Right lung (tissue), 10 donors: ENCODE measurements at places on chromosomes 16 and 17.

GRCh38 chr16:28935924-28936783 is 4.4 kb downstream of the CD19 start:
- peak; percentile 42 for DNase-seq

- no peak for DNase-seq
These were observed 53.2 kb upstream of the ADCY9 start for GRCh38 chr16:4169415-4169814.

DNA sequence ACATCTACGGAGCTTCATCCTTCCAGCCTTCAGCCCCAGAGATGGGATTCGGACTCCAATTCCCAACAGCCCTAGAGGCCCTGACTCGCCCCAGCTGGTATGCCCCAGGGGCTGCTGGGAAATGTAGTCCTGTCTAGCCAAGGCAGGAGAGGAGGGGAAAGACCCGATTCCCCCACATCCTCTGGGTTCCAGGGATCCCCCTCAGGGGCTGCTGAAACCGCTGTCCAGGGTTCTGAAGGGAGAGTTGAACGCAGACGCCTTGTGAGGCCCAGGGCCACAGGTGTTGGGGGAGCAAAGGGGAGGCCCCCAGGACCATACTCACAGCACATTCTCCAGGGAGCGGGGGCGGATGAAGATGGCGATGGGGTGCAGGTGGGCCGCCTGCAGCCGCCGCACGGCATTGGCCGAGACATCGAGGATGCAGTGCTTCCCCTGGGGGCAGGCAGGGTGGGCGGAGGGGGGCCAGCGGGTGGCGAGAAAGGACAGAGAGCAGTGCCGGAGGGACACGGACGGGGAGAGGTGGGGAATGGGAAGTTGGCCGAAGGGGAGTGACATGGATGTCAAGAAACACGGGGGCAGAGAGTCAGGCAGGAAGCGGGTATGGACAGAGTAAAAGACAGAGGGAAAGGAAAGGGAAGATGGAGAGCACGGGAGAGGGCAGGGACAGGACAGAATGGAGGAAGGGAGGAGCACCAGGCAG is 12.6 kb upstream of the ASGR1 start:
- DNase-seq = no peak

DNA sequence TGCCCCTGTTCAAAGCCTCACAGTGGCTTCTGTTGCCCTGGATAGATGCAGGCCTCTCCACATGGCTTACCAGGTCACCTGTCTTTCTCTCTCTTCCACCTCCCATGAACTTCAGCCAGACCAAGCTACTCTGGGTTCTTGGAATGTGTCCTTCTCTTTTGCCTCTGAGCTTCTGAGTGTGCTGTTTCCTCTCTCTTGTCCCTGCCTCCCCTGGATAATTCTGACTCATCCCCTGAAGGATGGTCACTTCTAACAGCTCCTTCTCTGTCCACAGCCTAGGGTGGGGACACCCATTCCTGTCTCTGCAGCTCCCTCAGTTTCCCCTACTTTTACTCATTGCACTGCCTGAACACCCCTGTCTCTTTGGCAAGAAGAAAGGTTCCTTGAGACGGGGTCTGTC is 2.9 kb downstream of the GUCY2D start:
- no peak for DNase-seq

DNA sequence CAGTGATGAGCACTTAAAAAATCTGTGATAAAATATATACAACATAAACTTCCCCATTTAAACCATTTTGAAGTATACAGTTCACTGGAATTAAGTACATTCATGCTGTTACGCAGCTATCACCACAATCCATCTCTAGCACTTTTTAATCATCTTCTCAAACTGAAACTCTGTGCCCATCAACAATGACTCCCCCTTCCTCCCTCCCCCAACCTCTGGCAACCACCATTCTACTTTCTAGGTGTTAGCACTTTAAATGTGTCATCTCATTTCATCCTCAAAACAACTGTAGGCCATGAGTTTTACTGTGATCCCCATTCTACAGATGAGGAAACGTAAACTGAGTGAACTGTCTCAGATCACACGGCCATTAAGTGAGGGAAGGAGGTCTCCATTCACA is 13.8 kb upstream of the TMEM98 start:
- DNase-seq = no peak

- DNase-seq = no peak
These were observed 77.0 kb downstream of the IRX6 start for GRCh38 chr16:55401046-55401445.
